ENCODE measurements at places on chromosomes 3 and 15.
A peak's percentile ranks its signal among the peaks of the same experiment; 100 is the strongest.

DNA sequence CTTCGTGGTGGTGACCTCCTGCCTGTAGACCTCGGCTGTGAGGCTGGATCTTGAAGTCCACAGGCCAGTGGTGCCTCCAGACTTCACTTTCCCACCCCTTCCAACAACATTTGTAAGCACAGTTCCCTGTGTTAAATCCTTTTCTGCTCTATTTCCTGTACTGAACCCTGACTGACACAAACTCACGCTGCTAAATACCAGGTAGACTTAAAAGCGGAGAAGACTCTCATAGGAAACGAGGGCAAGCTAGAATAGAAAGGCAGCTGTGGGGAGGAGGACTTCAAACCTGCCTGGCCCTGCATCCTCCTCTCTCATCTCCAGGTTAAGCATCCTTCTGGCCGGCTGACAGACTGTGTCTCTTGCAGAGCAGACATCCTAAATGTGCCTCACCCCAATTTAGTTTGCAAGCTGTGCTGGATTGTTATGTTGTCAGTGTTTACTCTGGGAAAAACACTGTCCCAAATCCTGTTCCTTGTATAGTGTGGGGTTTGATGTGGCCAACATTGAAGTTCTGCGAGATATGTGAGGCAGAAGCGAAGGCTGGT, 58.5 kb upstream of the LARS2 start:
- no peak for DNase-seq

DNA sequence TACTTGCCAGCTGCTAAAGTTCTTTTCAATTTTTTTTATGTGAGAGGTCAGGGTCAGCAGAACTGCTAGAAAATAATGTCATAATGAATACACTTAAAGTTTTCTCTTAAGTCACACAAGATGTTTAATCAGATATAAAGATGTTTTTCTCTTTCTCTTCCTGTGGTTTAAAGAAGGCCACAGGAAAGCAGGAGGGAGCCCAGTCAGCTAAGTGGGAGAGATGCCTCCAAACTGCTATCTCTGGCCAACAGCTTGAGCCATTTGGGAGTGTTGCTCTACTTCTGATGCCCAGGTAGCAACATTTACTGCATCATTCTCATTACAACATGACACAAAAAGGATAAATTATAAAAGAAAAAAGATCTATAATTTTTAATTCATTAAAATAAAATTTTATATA, 45.7 kb upstream of the NLGN1 start:
- no peak for DNase-seq

DNA sequence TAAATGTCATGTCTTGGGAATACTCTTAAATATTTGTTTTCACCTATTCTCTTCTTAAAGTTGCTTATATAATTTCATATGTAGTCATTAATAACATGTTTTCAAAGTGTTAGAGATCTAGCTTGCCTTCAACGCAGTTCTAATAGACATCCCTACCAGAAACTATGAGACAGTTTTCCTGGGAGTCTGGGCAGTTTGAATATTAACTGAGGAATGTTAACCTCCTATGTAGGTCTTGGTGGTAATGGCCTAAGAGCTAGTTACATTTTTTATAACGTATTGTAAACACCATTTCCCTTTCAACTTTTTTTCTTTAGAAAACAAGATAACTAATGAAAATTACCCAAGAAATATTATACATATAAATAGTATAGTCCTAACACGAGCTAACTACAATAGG, 328.2 kb downstream of the TIGIT start:
- no peak for DNase-seq

GRCh38 chr3:187737006-187737367, 8.3 kb downstream of the BCL6 start:
- DNase-seq, result no peak

DNA sequence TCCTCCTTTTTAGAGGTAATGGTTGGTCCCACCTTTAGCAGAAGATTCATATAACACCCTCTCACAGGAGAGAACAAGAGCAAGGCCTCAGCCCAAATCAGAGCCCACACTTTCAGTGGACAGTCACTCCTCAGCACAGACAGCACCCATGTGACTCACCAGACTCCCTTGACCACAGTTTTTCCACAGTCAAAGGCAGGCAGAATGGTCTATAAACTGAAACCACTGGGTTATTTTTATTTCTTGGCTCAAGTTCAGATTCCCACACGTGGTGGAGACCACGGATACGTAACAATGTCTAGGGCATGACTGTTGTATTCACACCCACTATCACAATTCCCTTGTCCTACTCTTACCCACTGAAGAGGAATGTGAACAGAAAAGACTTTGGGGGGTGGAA, 237.8 kb upstream of the UBE2E1 start:
- DNase-seq, result no peak

GRCh38 chr3:126156468-126156867, 23.9 kb downstream of the ALDH1L1 start:
- DNase-seq, result no peak

DNA sequence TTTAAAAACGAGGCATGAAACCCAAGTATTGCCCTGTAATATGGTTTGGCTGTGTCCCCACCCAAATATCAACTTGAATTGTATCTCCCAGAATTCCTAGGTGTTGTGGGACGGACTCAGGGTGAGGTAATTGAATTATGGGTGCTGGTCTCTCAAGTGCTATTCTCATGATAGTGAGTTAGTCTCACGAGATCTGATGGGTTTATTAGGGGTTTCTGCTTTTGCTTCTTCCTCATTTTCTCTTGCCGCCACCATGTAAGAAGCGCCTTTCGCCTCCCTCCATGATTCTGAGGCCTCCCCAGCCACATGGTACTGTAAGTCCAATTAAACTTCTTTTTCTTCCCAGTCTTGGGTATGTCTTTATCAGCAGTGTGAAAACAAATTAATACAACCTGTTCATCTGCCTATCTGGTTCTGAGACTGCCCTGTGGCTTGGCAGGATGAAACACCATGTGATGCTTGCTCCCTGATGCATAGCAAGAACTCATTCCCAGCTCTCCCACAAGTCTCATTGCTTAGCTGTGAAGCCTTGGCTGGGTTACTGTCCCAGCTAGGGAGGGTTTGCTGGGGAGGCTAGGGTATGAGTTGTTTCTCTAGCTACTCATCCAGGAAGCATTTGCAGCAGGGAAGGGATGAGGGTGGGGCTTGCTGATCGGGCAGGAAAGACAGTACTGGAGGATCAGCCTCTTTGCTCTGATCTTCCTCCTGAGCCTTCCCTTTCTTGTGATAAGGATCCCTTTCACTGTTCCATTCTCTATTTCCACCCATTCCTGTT, 3.7 kb upstream of the SQOR start:
- no peak for DNase-seq

DNA sequence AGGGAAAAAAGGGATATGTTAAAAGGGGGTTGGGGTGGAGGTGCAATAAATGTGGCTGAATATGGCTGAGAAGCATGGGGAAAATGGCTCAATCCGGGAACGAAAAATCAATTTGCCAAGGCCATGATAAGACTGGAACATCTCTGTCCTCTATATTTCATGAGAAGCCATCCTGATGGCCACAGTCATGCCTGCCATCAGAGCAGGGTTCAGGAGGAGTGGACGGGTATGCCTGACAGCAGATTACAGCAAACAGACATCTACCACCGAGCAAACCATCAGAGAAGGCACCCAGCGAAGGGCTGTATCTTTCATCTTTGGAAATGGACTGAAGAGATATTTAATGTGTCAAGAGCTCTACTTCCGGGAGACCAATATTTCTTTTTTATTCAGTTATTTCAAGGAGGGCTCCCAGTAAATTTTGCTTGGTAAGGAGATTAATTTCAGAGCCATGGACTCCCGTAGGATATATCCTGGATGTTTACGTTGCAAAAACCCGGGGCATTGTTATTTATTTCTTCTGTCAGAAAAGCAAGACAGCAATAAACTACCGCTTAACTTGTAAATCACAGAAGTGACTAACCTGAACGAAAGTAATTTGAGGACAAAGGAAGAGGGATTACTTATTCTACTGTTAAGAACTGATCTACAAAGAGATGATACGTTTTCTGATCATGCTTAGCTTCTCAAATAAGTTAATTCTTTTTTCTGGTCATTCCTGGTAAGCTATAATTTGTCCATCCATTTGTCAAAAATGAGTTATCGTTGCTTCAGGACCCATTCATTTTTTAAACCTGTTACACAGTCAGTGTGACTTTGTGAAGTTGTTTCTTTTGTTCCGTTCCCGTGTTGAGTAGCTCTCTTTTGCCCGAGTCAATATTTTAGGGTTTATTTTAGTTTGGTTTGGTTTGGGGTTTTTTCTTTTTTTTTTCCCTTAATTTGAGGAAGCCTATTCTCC, 80.6 kb upstream of the CHD2 start:
- DNase-seq, result no peak

DNA sequence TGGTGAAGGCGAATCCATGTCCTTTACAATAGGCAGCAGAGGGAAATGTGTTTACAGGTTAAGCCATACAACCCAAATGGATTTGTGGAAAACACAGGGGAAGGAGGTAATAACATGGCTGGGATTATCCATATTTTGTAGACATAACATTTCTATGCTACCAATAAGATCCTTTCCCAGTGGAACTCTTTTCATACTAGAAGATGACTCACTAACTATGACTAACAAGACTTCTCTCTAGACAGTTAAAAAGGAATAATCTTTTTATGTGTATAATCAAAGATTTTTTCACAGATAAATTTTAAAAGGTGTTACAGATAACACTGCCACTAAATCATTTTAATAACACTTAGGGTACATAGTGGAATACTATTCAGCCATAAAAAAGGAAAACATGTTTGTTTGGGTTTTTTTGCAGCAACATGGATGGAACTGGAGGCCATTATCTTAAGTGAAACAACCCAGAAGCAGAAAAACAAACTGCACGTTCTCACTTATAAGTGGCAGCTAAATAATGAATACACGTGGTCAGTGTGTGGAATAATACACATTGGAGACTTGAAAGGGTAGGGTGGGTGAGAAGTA, 39.6 kb downstream of the VPS13C start:
- no peak for DNase-seq

- no peak for DNase-seq
These were observed 109.7 kb upstream of the HACD2 start for GRCh38 chr3:123694366-123695087.

DNA sequence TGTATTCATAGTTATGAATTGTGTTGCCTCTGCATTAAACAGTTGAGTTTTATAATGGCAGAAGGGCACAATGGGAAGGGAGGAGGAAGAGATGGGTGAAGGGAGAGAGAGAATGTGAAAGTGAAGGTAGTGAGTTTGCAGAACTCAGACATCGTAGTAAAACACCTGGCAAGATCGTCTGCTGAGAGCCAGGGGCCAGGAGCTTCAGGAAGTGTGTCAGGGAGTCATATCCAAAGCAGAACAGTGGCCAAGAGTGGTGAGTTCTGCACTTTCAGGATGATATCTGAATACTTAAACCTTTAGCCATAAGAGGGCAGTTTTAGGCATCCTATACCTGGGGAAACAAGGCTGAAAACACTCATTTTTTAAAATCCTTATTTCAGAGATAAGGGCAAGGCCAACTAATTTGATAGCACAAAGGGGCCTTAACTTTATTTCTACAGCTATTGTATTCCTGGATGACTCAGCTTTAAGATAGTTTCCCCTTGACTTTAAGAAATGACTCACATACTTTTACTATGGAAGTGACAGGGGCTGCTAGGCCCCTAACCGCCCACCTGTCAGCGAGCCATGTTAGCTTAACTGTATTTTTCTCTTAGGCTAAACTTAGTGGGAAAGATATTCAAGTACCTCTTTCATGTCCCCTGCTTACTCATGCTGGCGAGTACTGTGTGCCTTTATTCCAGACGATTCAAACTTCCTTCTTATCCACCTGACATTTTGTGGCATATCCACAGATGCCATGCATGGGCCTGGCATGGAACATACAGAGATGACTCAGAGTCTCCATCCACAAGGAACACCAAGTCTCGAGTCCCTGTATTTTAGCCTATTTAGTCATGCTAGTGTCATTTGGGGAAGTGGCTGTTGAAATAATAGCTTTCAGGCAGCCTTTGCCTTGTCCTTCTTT, 53.9 kb downstream of the RLBP1 start:
- peak; percentile 77 for DNase-seq

DNA sequence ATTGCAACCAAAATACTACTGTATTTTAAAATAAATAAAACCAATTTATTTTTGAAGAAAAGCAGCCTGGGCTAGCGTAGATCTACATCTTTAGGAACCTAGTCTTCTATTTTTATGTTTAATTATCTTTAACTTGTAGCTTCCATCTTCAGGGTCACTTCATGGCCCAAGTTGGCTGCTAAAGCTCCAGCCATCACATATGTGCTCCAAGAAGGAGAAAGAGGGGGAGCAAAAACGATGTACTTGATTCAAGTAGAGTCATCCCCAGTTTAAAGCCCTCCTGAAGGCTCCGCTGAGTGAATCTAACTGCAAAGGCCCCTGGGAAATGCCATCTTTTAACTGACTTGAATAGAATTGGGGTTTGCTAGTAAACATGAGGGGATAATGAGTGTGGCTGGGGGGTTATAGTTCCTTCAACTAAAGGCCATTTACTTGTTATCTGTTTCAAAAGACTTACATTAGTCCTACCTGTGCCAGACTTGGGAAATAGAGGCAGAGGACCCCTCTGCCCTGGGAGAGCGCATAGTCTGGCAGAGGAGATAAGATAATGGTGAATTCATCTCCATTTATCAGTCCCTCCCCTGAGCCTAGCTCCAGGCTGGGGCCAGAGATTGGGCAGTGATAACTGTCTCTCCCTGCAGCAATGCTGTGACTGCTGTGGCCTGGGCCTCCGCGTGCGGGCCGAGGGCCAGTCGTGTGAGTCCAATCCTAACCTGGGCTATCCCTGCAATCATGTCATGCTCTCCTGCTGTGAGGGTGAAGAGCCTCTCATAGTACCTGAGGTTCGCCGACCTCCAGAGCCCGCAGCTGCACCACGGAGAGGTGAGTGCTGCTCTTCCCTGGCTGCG, 64.6 kb downstream of the FBLN2 start:
- no peak for DNase-seq

DNA sequence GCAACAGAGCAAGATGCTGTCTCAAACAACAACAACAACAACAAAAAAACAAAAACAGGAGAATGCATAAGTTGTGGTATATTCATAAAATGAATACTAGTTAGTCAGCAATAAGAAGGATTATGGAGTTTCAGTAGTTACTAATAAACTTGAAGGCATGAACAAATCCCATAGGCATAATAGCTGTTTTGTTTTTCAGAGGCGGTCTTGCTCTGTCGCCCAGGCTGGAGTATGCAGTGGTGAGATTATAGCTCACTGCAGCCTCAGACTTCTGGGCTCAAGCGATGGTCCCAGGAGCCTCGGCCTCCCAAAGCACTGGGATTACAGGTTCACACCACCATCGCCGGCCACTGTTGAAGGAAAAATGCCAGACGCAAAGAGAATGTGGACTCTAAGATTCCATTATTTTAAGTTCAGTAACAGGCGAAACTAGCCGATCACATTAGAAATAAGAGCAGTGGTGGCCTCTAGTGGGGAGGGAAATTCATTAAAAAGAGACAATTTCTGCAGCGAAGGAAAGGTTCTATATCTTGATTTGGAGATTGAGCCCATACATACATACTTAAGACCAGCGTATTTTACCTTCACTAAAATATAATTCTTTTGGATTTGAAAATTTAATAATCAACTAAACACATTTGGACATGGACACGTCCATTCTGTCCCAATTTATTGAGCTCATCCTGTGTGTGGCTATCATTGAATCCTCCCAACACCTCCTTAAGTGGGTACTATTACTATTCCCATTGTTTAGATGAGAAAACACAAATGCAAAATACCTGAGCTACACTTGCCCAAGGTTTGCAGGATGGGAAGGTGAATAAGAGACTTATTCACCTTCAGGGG, 27.4 kb upstream of the HDAC11 start:
- peak; percentile 24 for DNase-seq
